B cell (primary cell): ENCODE measurements at places on chromosomes 5 and 9. TPM values are rescaled to one million over a fixed set of nuclear protein-coding genes. Genes with fewer than 3 reads are reported as not detected.

- no peak overlapping the region for H3K4me3 ChIP-seq
- H3K36me3 ChIP-seq, result no peaks in the 10 kb centered on the region
- no peaks in the 10 kb centered on the region for H3K27me3 ChIP-seq
- H3K27ac ChIP-seq, result no peak overlapping the region
Observed at GRCh38 chr5:57082441-57083067, 91.3 kb upstream of the GPBP1 start.

GRCh38 chr9:128798896-128799295 lies 11.8 kb downstream of the TBC1D13 start:
- no peaks in the 10 kb centered on the region for H3K27me3 ChIP-seq
- H3K27ac ChIP-seq, result no peak overlapping the region
- H3K36me3 ChIP-seq, result no peaks in the 10 kb centered on the region
- no peak for DNase-seq
- H3K4me1 ChIP-seq, result no peaks in the 10 kb centered on the region

DNA sequence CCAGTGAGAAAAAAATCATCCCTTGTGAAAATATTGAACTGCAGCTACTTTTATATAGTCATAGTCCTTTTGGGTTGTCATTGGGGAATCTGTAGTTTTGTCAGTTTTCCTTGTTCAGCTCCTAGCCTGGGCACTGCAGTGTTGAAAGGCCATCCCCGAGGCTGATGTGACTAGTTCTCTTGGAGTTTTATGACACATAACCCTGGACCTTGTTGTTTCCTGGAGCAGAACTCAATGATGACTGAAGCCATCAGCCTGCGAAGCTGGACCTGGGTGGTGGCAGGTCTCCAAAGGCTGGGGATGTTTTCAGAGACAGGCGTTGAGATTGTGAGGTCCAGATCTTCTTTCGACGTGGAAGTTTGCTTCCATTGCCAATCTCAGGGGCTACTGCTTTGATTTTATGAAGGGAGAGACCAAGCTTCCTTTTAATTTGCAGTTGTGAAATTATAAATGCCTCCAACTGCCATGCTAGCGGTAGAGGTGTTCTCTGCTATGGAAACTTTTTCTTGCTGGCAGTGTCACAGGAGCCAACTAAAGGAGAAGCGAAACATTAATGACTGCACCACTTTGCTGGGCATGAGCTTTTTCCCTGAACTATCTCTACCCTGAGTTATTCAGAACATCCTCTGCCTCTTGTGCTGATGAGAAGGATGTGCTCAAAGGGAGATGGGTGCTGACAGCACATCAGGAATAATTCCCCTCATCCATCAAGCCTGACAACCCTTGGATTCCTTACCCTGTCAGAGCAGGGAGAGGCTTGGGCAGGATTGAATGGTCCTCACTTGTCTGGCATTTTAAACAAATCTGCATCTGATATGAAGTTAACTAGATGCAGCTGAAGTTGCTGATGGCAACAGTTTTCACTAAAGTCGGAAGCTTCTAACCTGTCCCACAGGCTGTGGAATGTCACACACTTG lies 209.6 kb downstream of the MAST4 start:
- H3K27me3 ChIP-seq, result no peaks in the 10 kb centered on the region
- no peak for DNase-seq
- no peak overlapping the region for H3K27ac ChIP-seq
- H3K36me3 ChIP-seq, result no peaks in the 10 kb centered on the region
- H3K4me1 ChIP-seq, result no peaks in the 10 kb centered on the region

DNA sequence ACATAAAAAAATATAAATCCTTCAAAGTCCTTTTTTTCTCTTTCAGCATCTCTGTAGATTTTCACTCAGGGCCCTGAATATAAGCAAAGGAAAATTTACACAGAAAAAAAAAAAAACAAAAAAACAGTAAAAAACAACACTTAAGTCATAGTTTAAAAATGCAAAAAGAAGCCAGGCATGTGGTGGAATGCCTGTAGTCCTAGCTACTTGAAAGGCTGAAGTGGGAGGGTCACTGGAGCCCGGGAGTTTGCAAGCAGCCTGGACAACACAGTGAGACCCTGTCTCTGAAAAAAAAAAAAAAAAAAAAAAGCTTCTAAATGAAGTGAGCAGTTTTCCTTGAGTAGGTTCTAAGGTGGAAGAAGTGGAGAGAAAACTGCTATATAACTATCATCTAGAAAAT lies 55.0 kb upstream of the BNC2 start:
- no peak overlapping the region for H3K27ac ChIP-seq
- no peaks in the 10 kb centered on the region for H3K36me3 ChIP-seq

DNA sequence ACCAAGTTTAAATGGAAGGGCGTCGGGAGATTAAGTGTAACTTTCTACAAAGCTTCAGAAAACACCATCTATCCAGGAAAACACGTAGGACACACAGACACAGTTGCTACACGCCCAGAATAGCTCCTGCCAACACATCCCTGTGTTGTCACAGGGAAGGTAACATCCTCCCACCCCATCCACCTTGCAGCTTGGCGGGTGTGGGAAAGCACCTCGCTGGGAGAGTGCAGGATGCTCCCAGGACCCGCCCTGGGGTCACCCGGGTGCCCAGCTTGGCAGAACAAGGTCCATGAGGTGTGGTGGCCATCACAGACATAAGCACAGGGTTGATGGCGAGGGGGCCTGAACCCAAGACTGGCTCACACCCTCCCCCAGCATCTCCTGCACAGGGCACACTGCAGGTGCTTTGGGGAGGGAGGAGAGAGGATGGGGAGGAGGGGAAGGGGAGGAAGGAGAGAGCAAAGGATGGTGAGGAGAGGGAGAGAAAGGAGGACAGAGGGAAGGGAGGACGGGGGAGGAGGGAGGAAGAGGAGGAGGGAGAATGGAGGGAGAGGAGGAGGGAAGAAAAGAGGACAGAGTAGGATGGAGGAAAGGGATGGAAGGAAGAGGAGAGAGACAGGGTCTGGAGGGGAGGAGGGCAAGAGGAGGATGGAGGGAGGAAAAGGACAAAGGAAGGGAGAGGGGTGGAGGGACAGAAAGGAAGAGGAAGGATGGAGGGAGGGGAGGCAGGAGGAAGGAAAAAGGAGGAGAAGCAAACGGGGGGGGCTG lies 37.2 kb downstream of the GOLM1 start:
- DNase-seq, result no peak
- no peaks in the 10 kb centered on the region for H3K27me3 ChIP-seq
- no peaks in the 10 kb centered on the region for H3K36me3 ChIP-seq
- H3K4me1 ChIP-seq, result no peaks in the 10 kb centered on the region
- no peak overlapping the region for H3K4me3 ChIP-seq

- H3K4me1 ChIP-seq, result no peaks in the 10 kb centered on the region
- DNase-seq, result no peak
- H3K36me3 ChIP-seq, result no peaks in the 10 kb centered on the region
- no peak overlapping the region for H3K4me3 ChIP-seq
- no peak overlapping the region for H3K27ac ChIP-seq
- H3K27me3 ChIP-seq, result no peaks in the 10 kb centered on the region
Observed at GRCh38 chr5:100647461-100648230, 112.5 kb downstream of the FAM174A start.

DNA sequence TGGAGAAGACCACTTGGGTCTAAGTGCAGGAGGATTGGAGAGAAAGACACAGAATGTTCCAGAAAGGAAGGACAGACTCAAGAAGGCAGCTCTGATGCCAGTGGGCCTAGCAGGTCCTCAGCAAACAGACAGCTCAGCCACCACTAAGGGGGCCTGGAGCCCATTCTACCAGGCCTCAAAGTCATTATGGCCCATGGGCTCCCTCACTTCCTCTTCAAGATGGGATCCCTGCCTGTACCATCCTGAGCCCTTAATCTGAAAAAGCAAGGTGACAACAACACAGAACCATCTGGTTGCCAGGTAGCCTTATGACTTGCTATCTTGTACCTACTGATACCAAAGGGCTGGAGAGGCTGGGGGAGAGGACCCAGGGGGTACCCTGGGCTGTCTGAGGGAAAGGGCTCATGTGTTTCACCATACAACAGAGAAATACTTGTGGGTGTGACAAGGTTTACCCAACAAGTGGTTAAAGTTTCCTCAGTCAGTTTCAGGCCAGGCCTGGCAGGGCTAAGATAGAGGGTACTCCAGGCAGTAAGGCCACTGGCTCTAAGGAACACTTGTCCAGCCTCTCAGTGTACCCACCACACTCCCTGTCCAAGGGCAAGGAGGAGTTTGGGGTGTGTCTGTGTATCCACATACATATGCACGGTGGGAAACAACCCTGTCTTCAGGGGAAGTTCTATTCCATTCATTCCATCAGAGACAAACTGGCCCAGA lies 30.7 kb downstream of the TCF7 start:
- peaks cover 7% of the 10 kb centered on the region for H3K4me1 ChIP-seq
- H3K27me3 ChIP-seq, result no peaks in the 10 kb centered on the region
- peak; percentile 17 for DNase-seq
- H3K4me3 ChIP-seq, result no peak overlapping the region
- peaks cover 3% of the 10 kb centered on the region for H3K36me3 ChIP-seq

- peaks cover 7% of the 10 kb centered on the region for H3K36me3 ChIP-seq
- DNase-seq, result peak; percentile 66
- H3K27me3 ChIP-seq, result no peaks in the 10 kb centered on the region
- no peak within 1 kb of the TSS for H3K4me3 ChIP-seq
- H3K27ac ChIP-seq, result no peak within 1 kb of the TSS
Observed at GRCh38 chr5:179793468-179794139, at the start of gene LTC4S. LTC4S (plus strand) TSS chr5:179793986; CDS start chr5:179794081, 95 bp downstream.

DNA sequence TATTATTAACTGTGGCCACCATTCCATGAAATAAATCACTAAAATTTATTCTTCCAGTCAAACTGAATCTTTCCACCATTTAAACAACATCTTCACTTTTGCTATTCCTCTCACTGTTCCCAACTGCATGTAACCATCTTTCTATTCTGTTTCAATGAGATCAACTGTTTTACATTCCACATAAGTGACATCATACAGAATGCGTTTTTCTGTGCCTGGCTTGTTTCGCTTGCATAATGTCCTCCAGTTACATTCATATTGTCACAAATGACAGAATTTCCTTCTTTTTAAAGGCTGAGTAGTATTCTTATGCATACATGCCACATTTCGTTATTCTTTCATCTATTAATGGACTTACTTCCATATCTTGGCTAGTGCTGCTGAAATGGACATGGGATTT lies 738.2 kb downstream of the SEMA5A start:
- no peak overlapping the region for H3K4me3 ChIP-seq
- no peaks in the 10 kb centered on the region for H3K36me3 ChIP-seq
- no peaks in the 10 kb centered on the region for H3K4me1 ChIP-seq
- no peak for DNase-seq
- no peak overlapping the region for H3K27ac ChIP-seq

- H3K27me3 ChIP-seq, result no peaks in the 10 kb centered on the region
- DNase-seq, result no peak
- H3K27ac ChIP-seq, result no peak overlapping the region
- no peaks in the 10 kb centered on the region for H3K36me3 ChIP-seq
- no peaks in the 10 kb centered on the region for H3K4me1 ChIP-seq
Observed at GRCh38 chr9:18447131-18447530, 26.8 kb upstream of the ADAMTSL1 start.

- no peak for DNase-seq
- H3K27ac ChIP-seq, result no peak overlapping the region
- no peaks in the 10 kb centered on the region for H3K4me1 ChIP-seq
- no peaks in the 10 kb centered on the region for H3K27me3 ChIP-seq
Observed at GRCh38 chr9:28407351-28407750, 834.1 kb upstream of the C9orf72 start.

- no peak overlapping the region for H3K27ac ChIP-seq
- peaks cover 10% of the 10 kb centered on the region for H3K4me1 ChIP-seq
- H3K27me3 ChIP-seq, result peaks cover 41% of the 10 kb centered on the region
- no peaks in the 10 kb centered on the region for H3K36me3 ChIP-seq
- no peak for DNase-seq
Observed at GRCh38 chr5:10329446-10329819, 21.7 kb upstream of the CMBL start.

DNA sequence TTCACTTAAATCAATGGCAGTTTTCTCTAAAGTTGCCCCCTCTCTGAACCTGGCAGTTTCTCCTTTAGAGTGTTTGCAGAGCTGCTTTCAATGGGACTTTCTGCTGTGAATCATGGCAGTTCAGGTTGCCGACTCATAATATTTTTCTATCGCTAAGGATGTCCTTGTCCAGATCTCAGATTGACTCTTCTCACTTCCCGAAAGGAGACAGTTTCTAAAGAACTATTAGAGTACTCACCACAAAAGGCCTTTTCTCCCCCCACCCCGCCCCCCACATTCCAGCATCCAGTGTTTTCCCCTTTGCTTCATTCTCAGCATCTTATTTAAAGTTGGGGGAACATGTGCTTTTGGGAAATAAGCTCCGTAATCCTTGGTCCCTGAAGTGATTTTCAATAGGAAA lies 443.5 kb upstream of the KLF4 start:
- no peaks in the 10 kb centered on the region for H3K27me3 ChIP-seq
- no peak for DNase-seq

GRCh38 chr9:134317790-134318414 lies 8.4 kb upstream of the RXRA start:
- H3K4me3 ChIP-seq, result no peak overlapping the region
- DNase-seq, result no peak
- no peaks in the 10 kb centered on the region for H3K27me3 ChIP-seq
- no peaks in the 10 kb centered on the region for H3K4me1 ChIP-seq
- H3K27ac ChIP-seq, result no peak overlapping the region

DNA sequence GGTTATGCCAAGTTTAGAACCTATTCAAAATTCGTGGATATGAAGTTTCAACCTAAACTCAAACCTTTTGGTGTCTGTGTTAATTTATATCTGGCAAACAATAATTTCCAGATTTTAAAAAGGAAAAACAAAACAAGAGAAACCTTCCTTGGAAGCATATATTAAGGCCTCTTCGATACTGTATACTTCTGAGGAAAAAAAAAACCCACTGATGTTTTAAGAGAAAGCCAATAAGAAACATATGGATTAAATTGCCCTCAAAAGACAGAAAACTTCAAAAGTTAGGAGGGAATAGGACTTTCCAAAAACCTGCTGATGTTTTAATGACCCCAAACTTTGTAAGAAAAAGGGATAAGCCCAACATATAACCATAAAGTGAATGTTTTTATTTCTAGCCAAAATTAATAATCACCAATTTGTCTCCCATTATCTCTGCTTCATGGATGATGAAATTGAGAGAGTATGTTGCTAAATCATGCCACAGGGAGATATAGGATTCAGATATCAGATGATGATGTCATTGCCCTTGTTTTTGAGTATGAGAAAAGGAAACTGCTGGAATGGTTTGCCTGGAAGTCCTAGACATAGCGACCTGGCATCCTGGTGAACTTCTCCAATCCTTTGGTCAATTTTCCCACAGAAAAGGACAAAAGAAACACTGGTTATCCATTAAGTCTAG lies 423.9 kb downstream of the DMRT2 start:
- no peak for DNase-seq
- no peaks in the 10 kb centered on the region for H3K4me1 ChIP-seq
- no peaks in the 10 kb centered on the region for H3K36me3 ChIP-seq
- no peak overlapping the region for H3K27ac ChIP-seq
- H3K27me3 ChIP-seq, result no peaks in the 10 kb centered on the region
- no peak overlapping the region for H3K4me3 ChIP-seq

The SPINK4 gene
- total RNA-seq, result not detected in 2 replicates

The PGGT1B gene
- total RNA-seq, result 63.4 and 64.8 TPM in 2 replicates

The CATSPER3 gene
- 0.79 and 2.7 TPM in 2 replicates for total RNA-seq

The ATOX1 gene
- total RNA-seq, result 32.0 and 37.3 TPM in 2 replicates

The GALNT12 gene
- 4.4 and 4.5 TPM in 2 replicates for total RNA-seq
